ENCODE measurements at places on chromosomes 13 and 19.

DNA sequence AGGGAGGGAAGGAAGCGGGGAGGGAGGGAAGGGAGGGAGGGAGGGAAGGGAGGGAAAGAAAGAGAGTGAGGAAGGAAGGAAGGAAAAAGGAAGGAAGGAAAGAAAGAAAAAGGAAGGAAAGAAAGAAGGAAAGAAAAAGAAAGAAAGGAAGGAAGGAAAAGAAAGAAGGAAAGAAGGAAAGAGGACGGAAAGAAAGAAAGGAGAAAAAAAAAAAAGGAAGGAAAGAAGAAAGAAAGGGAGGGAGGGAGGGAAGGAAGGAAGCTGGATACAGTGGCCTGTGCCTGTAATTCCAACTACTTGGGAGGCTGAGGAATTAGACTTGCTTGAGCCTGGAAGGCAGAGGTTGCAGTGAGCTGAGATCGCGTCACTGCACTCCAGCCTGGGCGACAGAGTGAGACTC, 35.3 kb downstream of the OLFM2 start:
- no peak for DNase-seq

DNA sequence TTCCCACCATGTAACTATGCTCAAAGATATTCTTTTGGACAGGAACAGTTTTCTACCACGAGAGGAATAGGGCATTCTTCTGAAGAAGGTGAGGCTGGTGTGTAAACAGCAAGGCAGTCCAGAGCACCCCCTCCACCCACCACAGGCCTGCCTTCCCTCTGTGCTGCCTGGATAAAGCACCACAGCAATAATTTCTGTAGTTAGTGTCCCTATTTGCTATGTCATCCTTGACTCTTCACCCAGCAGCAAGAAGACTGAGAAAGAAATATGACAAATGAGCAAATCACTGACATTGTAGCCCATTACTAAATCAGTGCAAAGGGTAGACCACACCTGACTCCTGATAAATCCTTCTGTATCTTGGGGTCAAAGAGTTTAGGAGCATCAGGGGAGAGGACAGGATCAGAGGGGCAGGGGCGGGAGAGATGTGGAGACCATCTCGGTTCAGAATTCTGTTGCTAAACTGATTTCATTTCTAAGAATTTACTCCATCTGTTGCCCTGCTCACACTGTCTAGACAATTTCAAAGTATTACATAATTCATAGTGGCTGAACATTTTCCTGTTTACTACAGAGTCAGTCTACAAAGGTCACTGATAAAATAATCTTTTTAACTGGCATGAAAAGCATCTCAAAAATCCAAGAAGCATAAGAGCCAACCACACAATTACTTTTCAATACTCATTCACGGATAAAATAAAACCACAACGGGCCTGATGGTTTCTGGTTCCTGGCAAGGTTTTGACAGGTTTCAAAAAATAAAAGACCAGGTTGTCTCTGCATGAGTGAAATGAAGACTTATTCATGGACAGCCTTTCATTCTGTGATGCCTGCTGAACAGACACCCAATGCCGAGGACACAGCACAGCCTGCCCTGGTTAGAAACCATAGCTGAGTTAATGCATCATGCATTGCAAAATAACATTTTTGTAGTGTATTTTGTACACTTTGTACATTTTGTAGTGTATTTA, 88.4 kb upstream of the IRS2 start:
- DNase-seq = no peak

DNA sequence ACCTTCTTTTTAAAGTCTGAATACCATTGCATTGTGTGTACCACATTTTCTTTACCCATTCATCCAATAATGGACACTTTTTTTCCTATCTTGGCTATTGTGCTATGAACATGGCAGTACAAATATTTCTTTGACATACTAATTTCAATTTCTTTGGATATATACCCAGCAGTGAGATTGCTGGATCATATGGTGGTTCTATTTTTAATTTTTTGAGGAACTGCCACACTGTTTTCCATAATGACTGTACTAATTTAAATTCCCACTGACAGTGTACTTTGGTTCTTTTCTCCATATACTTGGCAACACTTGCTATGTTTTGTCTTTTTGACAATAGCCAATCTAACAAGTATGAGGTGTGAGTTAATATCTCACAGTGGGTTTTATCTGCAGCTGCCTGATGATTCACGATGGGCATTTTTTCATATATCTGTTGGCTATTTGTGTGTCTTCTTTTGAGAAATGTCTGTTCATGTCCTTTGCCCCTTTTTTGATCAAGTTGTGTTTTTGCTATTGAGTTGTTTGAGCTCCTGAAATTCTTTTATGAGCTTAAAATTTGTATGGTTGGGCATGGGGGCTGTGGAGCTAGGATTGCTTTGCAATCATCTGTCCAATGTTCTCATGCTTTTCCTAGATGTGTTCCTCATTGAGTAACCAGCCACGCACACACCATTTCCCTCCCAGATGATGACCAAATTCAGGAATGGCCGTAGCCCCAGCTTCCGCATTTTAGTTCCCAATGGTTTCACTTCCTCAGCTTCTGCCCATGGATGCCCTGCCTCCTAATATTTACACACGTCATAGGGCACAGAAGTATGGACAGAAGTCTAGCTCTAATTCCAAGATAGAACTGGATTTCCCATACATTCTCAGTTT, 380.0 kb upstream of the SGCG start:
- no peak for DNase-seq

DNA sequence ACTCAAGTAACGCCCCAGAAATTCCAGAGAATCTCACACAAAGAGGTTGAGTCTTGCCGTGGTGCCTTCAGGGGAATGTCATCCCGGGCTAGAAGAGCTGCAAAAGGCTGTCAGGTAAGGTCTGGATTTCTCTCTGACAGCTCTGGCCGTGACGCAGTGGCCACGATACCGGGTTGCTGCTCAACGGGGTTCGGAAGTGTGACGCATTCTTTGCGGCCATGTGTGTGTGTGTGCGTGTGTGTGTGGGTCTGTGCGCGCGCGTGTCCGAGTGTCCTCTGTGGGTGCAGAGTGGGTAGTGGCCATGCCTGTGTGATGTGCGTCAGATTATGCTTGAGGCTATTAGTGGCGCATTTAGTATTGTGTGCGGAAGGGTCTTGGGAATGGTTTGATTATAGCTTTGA, 306 bp downstream of the ZNF540 start:
- DNase-seq = no peak

- no peak for DNase-seq
Measured at GRCh38 chr13:88908961-88909441, 1237.8 kb downstream of the SLITRK5 start.

- DNase-seq = no peak
Measured at GRCh38 chr13:19818223-19818842, 35.6 kb upstream of the PSPC1 start.

DNA sequence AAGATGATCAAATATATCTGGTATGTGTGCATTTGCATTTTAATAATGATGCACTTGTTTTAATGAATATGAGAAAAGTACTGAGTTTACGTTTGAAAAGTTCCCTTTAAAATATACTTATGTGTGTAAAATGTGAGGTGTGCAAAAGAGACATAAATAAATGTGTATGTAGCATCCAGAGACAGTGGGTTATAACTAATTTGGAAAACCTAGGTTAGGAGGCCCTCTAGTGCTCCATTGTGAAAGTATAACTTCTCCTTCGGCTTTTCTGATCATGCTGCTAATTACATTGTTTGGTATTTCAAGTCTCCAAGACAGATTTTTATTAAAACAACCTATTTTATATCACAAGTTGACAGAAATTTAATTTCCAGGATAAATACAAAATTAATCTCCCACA, 30.1 kb downstream of the SCEL start:
- DNase-seq = no peak

DNA sequence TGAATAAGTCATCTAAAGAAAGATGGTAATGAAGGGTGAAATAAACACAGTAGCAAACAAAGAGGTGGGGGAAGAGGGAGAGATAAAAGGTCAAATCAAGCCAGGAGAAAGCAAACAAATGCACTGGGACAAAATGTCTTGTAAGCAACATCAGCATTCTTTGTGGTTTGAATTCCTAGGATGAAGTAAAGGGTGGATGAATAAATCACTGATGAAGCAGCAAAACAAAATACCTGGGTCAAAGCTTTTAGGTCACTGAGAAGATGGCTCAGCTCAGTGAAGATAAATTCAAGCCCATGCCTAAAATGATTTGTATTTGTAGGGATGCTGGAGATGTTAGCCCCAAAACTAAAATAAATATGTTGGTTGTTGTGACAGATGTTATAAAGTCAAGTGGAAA, 86.5 kb upstream of the FBXL3 start:
- no peak for DNase-seq

DNA sequence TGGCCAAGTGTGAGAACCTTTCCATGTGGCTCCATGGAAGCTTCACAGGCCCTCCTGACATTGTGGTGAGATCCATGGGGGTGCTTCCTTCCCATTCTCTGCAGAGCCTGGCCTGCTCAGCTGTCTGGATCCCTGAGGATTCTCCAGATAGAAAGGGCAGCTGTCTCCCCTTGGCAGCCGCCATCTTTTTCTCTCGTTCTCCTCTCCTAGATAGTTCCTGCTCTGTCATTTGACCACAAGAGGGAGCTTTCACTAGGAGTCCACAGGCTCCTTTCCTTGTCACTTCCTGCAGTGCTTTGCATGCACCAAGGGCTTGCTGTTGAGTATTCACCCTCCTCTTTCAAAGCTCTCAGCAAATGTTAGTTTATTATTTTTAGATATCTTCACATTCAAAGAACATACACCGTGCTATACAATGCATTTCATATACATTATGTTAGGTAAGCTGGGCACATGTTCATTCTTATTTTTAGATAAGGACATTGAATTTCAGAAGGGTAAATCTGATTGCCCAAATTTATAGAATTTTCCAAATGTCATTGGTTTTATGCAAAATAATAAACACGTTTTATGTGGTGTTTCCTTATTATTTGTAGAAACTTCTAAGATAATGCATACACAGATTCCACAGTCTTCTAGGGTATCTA, 133.2 kb downstream of the FRY start:
- no peak for DNase-seq

- DNase-seq = no peak
Measured at GRCh38 chr13:42766016-42766415, 15.4 kb upstream of the FAM216B start.

- no peak for DNase-seq
Measured at GRCh38 chr13:76677043-76677442, 209.2 kb downstream of the KCTD12 start.

GRCh38 chr13:99636728-99637353, 135.6 kb downstream of the TM9SF2 start:
- no peak for DNase-seq

DNA sequence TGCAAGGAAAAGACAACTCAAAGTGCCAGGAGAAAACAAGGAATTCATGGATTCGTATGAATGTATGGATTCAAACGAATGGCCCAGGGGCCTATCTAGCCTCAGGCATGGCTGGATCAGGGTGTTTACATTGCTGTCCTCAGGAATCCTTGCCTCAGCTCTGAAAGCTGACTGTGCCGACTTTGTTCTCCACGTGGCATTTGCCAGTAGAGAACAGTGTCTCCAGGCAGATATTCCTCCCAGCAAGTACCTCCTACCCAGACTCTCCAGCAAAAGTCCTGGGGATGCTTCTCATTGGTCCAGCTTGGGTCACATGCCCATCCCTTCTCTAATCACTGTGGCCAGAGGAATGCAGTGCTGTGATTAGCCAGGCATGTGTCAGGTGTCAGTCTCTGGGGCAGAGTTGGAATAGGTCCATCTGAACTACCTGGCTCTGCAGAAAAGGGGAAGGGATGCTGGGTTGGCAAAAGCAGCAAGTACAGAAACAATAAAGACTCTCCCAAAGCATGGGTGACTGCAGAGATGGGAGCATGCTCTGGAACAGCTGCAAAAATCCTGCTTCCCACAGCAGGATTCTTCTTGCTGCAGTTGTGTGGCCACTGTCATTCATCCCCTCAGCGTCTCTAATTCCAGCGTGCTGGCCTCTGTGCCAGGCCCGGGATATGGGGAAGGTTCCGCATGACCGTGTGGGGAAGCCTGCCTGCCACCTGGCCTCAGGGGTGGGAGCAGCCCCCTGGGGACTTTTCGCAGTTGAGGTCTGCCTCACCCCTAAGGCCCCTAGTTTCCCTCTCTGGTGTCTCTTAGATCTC, 30.0 kb downstream of the CCNE1 start:
- no peak for DNase-seq

GRCh38 chr19:55454787-55455243, 6.6 kb downstream of the ISOC2 start:
- DNase-seq = no peak

- no peak for DNase-seq
Measured at GRCh38 chr19:32407004-32407992, 1.7 kb downstream of the DPY19L3 start.

GRCh38 chr19:35431145-35431807, 16.8 kb upstream of the FFAR2 start:
- DNase-seq = no peak
